AG08395 (cell line): ENCODE measurements at places on chromosomes 6 and 20.

- no peak for DNase-seq
Measured at GRCh38 chr6:147081076-147081609, 123.1 kb upstream of the STXBP5 start.

GRCh38 chr6:39684790-39685488 is 40.3 kb downstream of the KIF6 start:
- DNase-seq = peak; percentile 53

- no peak for DNase-seq
Measured at GRCh38 chr6:24838081-24838480, 39.4 kb upstream of the ARMH2 start.

DNA sequence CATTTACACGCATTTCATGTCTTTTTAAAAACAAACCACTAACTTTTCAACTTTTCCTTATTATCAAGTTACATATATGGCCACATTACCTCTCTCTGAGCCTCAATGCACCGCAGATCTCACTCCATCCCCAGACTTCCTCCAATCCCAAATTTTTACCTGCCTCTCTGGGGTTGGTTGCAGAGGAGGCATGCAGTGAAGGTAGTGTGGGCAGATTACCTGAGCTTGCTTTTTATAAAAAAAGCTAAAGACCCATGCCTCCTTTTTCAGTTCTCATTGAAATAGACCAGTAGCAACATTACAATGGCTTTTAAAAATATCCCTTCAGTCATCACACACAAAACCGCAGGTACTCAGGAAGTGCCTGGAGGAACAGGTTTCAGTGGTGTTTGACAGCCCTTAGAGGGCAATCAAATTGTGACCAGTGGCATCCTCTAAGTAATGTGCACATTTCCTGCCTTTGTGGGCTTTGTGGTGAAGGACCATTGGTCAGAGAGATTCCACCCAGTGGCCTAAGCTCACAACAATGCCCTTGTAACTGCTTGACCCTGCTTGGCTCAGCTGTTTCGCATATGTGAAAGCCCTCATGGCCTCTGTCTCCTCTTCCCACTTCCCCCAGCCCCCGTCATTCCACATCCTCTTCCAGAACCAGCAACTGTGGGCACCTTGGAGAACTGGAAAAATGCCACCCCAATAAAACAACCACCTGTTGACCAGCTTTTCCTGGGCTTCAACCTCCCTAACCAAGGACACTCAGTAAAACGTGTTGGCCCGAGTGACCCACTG is 30.2 kb upstream of the IL17A start:
- no peak for DNase-seq
